ENCODE measurements at places on chromosomes 6 and 20.

- DNase-seq = no peak
Measured at GRCh38 chr6:152720974-152721373, 23.3 kb downstream of the MYCT1 start.

DNA sequence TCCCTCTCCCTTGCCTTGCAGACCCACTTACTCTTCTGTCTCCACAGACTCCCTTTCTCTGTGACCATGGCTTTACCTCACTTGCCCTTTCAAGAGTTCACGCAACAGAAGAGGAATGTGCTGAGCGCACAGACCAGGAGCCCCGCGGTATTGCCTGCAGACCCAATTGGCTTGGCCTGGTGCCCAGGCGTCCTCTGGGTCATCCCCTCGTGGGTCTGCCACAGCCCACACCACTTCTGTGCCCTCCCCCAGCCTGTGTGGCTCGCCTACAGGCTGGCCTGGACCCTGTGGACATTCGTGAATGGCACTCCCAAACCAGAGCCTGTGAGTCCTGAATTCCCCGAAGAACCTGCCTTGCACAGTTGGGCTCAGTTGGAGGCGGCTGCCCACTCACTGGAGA is 15.3 kb upstream of the NINL start:
- no peak for DNase-seq

DNA sequence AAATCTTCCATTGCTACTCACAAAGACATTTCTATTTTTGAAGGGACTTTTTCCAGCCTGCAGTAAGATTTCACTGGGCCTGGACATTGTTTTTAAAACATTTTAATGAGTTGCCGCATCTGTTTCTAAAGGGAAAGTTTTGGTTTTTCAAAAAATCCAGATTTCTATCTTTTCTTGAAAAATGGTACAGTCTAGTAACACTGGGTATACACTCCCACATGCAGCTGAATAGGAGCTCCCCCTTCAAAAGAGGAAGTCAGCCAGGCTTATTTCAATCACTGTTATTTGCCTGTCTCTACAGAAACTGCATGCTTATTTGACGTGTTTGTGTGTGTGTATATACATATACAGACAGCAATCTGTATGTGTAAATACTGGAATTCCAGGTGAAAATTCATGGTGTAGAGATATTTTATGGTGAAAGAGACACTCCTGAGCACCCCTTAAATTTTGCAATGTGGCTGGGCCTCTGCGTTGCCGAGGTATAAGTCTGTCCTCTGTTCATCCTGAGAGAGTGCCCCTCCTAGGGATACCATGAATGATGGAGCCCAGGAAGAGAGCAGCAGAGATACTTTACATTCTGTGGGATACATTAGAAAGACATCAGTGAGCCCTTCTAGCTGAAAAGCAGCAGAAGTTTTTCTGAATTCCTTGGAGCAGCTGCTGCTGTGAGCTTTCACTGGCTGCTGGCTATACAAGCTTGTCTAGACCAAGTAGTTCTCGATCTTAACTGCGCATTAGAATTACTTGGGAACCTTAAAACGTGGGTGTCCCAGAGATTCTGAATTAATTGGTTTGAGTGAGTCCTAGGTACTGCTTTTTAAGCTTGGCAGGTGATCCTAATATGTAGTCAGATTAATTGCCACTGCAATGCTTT is 12.0 kb upstream of the ABRACL start:
- no peak for DNase-seq

DNA sequence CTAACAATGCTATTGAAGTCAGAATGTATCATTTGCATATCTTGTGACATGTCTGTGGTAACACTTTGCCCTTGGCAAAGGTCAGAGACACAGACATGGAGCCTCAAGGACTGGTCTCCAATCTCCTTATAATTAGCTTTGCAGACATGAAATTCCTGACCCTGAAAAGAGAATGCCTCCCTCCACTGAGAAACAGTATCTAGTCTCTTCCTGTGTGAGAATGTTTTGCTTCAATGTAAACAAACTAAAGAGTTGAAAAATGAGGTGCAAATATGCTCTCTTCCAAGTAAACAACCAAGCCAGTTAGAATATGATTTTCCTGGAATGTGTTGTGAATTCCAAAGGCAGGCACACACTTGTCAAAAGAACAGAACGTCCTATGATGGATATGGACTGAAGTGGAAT is 407.1 kb upstream of the MARCKS start:
- no peak for DNase-seq

- no peak for DNase-seq
Measured at GRCh38 chr6:153129873-153130514, 1.1 kb downstream of the RGS17 start.

DNA sequence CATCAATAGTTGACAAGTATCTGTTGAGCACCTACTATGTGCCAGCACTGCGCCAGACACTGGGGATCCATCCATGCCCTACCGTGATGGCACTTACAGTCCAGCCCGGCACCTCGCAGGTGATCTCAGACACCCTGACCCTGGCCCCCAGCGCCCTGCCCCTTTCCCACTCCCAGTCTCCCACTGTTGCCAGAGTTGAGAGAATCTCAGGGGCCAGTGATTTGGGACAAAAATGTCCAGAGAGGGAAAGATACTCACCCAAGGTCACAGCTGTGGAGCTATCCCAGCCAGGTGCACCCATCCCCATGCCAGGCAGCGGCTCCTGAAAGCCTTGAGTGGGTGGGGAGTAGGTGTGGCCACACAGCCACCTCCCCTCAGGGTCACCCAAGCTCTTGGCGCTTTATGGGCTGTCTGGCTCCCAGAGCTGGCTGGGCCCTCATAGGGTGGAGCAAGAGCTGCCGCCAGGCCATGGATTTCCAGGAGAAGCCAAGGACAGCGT is 3.3 kb downstream of the PI16 start:
- no peak for DNase-seq

DNA sequence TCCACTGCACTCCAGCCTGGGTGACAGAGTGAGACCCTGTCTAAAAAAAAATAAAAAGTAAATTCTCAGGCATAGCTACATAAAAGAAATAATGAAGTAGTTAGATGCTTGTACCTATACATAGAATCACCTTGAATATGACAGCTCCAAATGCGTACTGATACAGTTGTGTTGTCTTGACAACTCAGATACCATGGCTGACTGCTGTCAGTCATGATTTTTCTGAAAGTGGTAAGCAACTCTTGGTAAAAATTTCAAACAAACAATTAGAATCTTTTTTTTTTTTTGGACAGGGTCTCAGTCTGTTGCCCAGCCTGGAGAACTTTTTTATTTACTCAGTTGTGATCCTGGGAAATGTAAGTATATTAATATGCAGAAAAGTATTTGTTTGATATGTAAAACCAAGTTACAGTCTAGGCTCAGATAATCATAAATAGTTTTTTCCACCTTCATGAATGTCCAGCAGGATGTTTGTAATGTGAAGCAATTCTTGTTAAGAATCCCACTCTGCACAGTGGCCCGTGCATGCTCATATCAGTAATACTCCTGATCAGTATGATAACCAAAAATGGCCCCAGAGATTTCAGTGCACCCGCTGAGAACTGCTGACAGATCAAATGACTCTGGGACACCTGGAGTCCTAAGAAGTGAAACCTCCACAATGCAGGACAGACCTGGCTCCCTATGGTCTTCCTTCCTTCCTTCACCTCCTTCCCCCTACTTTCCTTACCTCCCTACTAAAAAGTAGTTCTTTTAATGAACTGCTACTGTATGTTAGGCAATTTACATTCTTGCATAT is 14.0 kb upstream of the MAPK13 start:
- DNase-seq = no peak

DNA sequence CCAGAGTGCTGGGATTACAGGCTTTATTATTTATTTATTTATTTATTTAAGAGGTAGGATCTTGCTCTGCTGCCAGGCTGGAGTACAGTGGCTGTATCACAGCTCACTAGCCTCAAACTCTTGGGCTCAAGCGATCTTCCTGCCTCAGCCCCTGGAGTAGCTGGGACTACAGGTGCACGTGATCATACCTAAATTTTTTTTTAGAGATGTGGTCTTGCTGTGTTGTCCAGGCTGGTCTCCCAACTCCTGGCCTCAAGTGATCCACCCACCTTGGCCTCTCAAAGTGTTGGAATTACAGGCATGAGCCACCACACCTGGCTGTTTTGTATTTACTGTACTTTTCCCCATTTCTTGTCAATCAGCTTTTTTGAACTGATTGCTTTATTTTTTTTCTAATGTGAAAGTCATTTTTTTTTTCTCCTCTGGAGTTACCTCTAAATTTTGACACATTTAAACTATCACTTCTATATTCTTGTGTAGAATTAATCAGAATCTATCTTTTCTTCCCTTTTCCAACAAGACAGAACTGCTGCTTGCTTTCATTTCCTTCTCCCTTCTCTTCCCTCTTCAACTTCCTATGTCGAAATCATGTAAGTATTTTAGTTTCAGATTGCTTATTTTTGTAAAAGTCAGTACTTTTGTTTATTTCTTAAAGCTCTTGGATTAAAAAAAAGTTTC is 12.0 kb downstream of the PANK2 start:
- no peak for DNase-seq

- DNase-seq = no peak
Measured at GRCh38 chr6:66897576-66897975, 1190.5 kb upstream of the EYS start.

- peak; percentile 61 for DNase-seq
Measured at GRCh38 chr20:33299111-33299603, 16.1 kb downstream of the BPIFB1 start.

GRCh38 chr6:116764629-116764960 is 924 bp downstream of the FAM162B start:
- DNase-seq = no peak

- DNase-seq = no peak
Measured at GRCh38 chr20:6636209-6637159, 131.0 kb upstream of the BMP2 start.

DNA sequence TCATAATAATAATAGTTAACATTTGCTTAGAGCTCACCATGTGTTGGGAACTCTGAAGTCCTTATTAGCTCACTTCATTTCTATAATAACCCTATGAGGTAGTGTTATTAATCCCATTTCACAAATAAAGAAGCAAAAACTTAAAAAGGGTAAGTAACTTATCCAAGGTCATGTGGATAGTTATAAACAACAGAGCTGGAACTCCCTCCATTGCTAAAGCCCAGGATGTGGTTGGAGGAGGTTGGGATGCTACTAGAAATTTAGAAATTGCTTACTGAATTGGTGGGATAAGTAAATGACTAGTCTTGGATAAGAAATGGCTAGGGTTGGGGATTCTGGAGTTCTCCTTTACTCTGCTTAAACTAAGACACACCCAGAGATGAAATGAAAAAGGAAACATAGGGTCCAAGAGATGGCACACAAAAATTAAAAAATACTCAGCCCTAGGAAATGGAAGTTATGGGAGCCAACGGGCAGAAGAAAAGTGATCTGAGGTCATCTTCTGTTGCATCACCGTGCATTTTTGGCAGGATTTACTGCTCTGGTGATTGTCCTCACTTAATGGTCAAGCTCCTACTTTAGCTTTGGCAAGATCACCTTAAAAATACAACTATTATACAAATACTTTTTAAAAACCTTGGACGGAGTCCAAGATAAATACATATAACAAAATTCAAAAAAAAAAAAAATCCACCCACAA is 7.7 kb upstream of the CLIC5 start:
- DNase-seq = no peak

GRCh38 chr20:36454698-36455427 is 86.5 kb upstream of the MYL9 start:
- DNase-seq = no peak

GRCh38 chr6:25056130-25056529 is 120.4 kb upstream of the RIPOR2 start:
- peak; percentile 45 for DNase-seq

GRCh38 chr20:9130521-9130920 is 61.6 kb downstream of the PLCB4 start:
- no peak for DNase-seq

DNA sequence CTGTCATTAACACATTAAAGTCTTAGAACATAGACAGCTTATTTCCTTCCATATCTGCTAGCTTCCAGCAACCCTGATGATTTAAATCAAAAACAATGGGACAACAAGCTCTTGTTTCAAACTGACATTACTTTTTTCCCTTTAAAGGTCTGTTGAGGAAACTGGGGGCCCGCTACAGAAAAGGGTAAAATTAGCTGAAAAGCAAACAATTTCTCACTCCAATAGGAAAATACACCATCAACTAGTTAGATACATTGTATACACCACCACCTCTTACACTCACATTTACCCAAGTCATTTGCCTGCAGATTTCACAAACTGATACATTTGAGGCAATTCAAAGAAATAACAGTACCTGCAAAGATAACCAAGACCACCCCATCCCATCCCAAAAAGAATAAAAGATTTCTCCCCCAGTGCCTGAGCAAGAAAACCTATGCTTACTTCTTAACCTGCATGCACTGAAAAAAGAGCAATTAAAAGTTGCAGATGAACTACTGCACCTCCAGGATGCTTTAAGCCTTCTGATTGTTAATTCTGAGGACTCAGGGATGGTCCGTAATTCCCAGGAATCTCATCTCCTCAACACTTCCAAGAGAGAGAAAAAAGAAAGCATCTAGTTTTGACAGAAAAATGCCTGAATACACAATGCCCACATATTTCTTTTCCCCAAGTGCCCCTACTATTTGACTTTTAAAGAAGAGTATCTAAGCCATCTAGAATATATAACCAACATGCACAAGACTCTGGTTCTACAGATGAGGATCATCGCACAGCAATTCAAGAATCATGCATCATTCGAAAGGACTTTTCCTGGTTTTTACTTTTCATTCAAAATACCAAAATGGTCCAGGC is 5.6 kb downstream of the ZMYND8 start:
- DNase-seq = no peak

DNA sequence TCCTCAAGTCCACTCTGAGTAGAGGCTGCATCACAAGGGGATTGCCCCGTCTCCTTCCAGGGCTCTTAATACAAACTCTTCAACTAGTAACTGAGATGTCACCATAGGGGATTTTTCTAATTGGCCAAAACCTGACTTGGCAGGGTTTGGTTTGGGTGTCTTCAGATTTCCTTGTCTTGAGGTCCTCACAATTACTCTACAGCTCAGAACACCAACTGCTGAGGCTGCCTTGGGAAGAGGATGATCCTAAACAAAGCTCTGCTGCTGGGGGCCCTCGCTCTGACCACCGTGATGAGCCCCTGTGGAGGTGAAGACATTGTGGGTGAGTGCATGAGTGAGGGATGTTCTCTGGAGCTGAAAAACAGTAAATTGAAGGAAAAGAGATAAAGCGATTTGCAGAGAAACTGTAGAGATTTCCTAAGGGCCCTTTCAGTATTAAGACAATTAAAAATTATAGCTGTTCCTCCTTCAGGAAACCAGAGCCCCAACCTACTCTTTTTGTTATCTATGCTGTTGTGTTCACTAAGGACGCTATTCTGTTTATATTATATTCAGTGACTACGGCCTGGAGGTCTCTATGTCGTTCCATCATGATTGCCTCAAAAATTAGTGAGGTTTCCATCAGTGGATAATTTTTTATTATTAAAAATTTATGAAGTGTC is at the start of gene HLA-DQA1:
HLA-DQA1 (plus strand) TSS at position 188 of the 662 bp plus-strand sequence; CDS start at position 241, 53 bp downstream.
- no peak for DNase-seq

- no peak for DNase-seq
Measured at GRCh38 chr6:39899554-39900295, 34.5 kb downstream of the MOCS1 start.

GRCh38 chr20:1184260-1184637 is 532 bp downstream of the TMEM74B start:
- DNase-seq = no peak
